ENCODE measurements at places on chromosomes 4 and X.

DNA sequence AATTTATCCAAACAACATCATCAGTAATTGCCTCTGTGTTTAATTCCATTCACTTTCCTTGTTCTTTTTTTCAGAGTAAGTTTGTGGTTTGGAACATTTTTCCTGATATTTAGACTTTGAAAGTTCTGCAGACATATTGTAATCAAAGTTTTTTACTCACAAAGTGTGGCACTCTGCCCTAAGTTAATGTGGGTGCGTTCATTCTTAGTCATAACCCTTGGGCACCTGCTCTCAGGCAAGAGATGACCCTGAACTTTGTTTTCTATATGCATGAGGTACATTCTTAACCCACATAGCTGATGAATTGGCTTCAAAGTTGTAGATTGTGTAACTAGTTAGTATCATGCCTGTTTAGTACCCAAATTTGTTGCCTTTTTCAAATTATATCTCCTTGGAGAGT, 424.3 kb downstream of the GRXCR1 start:
- peak; percentile 68 for DNase-seq

- DNase-seq: no peak
These were observed 39.3 kb downstream of the NUDT6 start for GRCh38 chr4:122882857-122883735.

GRCh38 chrX:22577181-22577580, 304.5 kb downstream of the CBLL2 start:
- peak; percentile 56 for DNase-seq

- peak; percentile 96 for DNase-seq
These were observed 923 bp upstream of the CPEB2 start for GRCh38 chr4:15001248-15001868.

DNA sequence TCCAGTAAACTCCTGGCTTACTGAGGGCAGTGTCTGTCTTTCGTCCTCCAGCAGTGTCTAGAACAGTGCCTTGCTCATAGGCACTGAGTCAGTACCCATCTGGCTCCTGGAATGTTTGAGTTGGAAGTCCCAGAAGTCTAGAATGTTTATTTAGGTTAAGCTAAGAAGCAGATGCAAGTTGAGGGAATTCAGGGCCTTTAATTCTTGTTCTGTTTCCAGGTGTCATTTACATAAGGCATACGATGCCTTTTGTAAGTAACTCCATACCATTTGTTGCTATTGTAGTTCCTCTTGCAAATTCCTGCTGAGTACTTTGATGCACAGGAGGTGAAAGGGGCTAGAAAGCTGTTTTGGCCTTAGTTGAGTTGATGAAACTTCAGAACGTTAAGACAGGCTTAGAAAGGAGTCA, 22.2 kb downstream of the ARHGAP10 start:
- DNase-seq: peak; percentile 96

GRCh38 chr4:123784626-123785025, 388.0 kb downstream of the SPRY1 start:
- DNase-seq: peak; percentile 8

DNA sequence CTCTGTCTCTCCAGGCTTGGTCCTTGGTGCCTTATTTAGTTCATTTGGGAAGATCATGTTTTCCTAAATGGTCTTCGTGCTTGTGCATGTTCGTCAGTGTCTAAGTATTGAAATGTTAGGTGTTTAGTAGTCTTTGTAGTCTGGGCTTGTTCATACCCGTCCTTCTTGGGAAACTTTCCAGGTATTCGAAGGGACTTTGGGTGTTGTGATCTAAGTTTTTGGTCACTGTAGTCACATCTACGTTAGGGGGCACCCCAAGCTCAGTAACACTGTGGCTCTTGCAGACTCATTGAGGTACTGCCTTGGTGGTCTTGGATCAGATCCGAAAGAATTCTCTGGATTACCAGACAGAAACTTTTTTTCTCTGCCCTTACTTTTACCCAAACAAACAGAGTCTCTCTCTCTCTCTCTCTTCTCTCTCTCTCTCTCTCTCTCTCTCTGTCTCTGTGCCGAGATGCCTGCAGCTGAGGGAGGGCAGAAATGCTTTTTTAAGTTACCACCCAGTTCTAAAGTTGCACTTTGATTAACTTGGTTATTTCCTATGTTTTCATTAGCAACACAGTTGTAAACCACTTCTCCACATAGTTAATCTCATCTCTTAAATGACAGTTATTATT, 67.6 kb upstream of the SLC7A3 start:
- DNase-seq: peak; percentile 65

DNA sequence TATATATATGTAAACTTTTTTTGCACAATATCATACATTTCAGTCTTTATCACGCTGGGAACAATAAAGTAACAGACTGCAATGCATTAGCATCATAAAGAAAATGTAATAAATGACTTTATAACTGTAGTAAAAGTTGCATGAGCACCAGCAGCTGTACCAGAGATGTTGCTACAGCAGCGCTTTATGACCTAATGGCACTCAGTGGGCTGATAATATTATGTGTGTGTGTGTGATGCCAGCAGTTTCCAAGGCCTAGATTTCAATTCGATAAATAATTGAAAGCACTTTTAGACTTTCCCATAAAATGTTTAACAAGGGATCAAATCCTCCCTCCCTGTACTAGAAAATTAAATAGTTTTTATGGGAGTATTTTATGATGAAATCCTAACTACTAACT, 367.6 kb upstream of the AGA start:
- no peak for DNase-seq

GRCh38 chr4:165133150-165133549, 20.5 kb upstream of the TMEM192 start:
- no peak for DNase-seq

- DNase-seq: no peak
These were observed 37.6 kb downstream of the CTBP1 start for GRCh38 chr4:1211371-1211770.

DNA sequence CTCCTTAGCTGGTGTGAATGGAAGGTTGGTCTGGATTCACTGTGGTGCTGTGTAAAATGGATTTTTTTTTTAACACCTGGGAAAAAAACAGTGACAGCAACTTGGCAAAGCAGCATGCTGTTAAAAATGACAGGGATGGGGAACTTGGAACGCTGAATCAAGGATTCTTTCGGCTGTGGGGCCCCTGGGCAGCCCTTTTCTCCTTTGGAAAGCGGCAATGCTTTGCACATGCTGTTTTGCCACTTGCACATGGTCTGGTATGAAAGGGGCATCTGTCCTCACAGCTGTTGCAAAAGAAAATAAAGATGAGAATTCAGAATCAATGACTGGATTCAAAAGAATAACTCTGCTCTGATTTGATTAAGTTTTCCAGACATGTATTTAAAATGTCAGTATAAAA, 10.7 kb upstream of the PIGA start:
- no peak for DNase-seq

GRCh38 chr4:118114720-118115119, 80.4 kb downstream of the NDST3 start:
- DNase-seq: peak; percentile 13
